Osteocyte (in vitro differentiated cells): ENCODE measurements at places on chromosomes 4 and X. TPM values are rescaled to one million over a fixed set of nuclear protein-coding genes. Genes with fewer than 3 reads are reported as not detected.

GRCh38 chr4:85423431-85423830 is 51.5 kb upstream of the ARHGAP24 start:
- no peak for DNase-seq

DNA sequence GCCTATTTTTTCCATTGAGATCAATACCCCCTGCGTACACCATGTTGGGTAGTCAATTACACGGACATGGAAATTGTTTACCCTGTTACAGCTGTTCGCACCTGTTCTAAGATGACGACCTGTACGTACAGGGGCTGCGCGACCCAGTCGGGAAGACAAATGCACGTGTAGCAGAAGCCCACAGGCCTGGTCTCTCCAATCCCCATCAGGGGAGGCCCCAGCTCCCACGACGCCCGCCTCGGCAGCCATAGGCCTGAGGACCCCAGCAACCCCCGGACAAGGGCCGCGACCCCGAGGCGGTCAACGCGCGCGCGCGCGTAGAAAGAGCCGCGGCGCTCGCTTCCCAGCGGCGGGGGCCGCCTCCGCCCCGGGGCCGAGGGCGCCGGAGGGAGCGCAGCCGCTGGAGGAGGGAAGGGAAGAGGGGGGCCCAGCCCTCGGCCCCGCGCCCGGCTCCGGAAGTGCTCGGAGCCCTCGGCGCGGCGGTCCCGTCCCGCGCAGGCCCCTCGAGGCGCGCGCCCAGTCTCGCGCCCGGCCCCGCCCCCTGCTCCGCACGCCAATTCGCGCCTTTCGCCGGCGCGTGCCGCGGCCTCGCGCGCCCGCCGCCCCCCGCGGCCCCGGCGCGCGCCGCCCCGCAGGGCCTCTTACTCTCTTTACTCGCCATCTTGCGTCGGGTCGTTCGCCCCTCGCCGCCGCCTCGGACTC is 618 bp downstream of the RBBP7 start:
- DNase-seq, result no peak

- DNase-seq, result no peak
Measured at GRCh38 chr4:114636192-114636935, 37.8 kb downstream of the UGT8 start.

GRCh38 chr4:74157154-74157553 is 764 bp upstream of the MTHFD2L start:
- no peak for DNase-seq

DNA sequence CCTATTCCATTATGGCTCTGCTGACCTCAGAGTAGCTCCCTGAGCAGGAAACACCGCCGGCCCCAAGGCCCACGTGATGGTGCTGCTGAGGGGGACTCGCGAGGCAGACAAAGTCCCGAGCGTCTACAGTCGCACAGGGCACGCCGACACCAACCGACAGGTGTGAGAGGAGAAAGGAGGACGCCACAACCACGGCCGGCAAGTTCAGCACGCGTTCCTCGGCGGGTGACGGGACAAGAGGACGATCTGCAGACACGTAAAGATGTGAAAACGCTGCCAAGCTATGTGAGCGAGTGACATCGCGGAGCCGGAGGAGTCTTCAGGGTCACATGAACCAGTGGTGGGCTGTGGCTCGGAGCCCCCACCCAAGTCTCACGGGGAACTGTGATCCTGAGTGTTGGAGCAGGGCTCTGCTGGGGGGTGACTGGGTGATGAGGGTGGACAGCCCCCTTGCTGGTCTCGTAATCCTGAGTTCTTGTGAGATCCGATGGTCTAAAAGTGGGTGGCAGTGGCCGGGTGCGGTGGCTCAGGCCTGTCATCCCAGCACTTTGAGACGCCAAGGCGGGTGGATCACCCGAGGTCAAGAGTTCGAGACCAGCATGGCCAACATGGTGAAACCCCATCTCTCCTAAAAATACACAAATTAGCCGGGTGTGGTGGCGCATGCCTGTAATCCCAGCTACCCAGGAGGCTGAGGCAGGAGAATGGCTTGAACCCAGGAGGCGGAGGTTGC is 34.0 kb downstream of the PPP2R3B start:
- DNase-seq, result peak; percentile 82

GRCh38 chr4:138311771-138312535 is 69.8 kb upstream of the SLC7A11 start:
- DNase-seq, result no peak

DNA sequence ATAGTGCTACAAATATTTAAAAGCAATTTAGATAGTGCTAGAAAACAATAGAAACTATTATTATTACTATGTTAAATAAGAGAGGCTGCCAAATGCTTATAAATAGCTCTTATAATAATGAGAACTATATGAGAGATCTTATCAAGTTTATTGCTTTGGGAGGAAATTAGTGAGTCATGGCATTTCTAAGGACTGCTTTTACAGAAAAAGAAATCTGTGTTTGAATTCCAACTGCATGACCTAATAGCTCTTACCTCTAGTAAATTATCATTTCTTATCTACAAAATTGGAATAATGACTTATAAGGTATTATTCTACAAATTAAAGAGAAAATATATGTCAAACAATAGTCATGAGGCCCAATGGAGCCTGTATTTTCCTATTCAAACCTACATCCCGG is 177.2 kb downstream of the GABRG1 start:
- DNase-seq, result no peak

DNA sequence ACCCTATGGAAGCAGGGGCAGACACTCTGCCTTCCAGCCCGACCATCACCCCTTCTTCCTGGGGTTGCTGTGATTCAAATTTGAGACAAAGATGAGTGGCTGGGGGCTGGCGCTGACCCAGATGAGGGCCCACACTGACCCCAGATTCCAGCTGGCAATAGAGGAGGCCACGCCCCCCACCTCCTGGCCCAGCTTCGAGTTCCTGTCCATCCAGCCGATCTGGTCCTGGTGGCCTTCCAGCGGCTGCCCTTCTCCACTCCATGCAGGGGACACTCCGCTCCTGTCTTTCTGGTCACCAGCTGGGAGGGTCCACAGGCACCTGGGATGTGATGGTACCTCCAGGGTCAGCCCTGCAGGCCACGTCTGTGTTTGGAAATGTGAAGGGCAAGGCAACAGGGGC is 98.5 kb upstream of the PSAPL1 start:
- DNase-seq, result no peak

- DNase-seq, result no peak
Measured at GRCh38 chr4:169259271-169259670, 11.5 kb downstream of the SH3RF1 start.

- no peak for DNase-seq
Measured at GRCh38 chr4:57211131-57211530, 100.9 kb upstream of the IGFBP7 start.

DNA sequence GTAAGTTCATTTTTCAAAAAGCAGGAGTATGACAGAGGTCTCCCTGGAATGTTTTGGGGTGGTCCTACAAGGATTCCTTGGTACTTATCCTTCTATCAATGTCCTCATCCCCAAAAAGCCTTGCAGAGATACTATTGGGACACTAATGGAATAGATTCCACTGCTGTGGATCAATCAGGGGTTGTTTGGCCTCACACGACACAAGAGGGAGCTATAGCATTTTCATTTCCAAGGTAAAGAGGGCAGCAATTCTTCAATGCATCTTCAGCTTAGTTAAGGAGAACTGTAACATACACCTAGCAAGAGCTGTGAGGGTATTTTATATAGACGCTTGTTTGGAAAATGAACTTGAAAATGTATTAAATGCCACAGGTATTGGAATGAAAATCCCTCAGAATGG is 50.9 kb downstream of the USP26 start:
- DNase-seq, result no peak

DNA sequence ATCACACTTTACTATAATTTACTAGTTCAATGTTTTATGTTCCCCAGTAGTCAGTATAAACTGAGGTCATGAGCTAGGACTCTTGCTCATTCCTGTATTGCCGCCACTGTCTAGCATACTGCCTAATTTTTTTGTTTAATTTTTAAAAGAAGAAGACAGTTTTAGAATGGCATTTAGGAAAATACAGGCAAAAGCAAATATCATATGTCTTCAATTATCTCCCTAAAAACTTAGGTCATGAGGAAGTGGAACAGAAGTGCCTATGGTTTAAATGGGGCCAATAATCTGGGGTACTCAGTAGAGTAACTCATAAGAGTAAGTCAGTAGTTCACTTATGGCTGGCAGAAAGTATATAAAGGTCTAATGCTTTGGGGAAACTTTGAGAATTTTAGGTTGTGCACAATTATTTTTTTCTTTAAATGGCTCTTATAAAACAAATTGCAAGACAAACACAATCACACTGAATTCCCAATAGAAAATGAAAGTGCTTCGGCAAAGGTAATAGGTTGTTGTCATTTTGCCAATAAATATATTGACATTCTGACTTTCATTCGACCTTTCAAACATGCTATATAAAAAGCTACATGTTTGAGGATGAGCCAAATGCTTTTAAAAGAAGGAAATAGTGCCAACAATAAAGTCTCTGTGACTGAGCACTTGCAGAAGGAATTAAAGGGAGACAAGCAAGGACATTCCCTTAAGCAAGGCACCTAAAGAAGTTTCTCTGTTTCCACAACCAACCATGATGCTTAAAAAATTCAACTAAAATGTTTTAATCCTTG is 390.1 kb downstream of the PDGFC start:
- DNase-seq, result no peak

DNA sequence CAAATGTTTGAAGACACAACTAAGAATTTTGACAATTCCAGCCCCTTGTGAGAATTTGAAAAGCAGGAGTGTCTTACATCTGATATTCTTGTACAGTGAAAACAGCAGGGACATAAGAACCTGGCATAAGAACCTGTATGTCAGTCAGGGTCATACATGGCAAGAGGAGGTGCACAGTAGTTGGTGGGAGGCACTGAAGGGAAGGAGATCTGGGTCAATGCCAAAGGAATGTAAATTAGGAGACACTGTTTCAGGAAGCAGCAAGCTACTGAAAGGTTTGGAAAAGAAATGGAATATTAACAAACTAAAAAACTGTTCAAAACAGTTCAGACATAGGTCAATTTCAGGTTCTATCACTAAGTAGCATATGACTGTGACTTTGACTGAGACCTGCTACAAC is 25.0 kb upstream of the SPP1 start:
- DNase-seq, result no peak

GRCh38 chrX:42490111-42490510 is 287.9 kb downstream of the PPP1R2C start:
- no peak for DNase-seq

DNA sequence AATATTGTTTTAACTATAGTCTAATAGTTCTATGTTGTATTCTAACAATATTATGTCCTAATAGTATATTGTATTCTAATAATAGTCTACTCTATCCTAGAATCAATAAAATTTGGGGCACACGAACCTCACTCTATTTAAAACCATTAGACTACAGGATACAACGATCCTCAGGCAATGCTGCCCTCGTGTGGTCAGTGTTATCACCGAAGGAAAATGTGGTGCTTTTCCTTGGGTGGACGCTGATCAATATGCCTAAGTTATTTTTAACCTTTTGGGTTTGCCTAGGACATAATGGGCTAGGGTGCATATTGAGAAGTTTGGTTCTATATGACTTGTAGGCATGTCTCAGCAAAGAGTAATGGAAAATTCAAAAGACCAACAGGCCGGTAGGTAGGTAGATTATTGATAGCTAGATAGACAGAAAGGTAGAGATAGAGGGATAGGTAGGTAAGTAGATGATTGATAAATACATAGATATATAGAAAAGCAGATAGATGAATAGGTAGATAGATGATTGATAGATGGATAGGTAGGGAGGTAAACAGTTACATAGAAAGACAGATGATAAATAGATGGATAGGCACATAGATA is 75.1 kb downstream of the PRKX start:
- no peak for DNase-seq

The ALAS2 gene
- not detected in 2 replicates for total RNA-seq

The L1CAM gene
- total RNA-seq, result 13.0 and 16.6 TPM in 2 replicates

The ARHGAP24 gene
- total RNA-seq, result 29.3 and 29.6 TPM in 2 replicates

The GAGE12J gene
- not detected in 2 replicates for total RNA-seq

The UGT2B17 gene
- total RNA-seq, result not detected in 2 replicates

The RAI2 gene
- 0.27 and 0.34 TPM in 2 replicates for total RNA-seq

The ARHGAP4 gene
- total RNA-seq, result 4.9 and 5.3 TPM in 2 replicates

The TAF9B gene
- total RNA-seq, result 16.9 and 19.9 TPM in 2 replicates

The PAK3 gene
- not detected in 2 replicates for total RNA-seq

The MMRN1 gene
- total RNA-seq, result not detected in 2 replicates
